ENCODE measurements at places on chromosomes 4 and X. TPM values are rescaled to one million over a fixed set of nuclear protein-coding genes. Genes with fewer than 3 reads are reported as not detected.
A peak's percentile ranks its signal among the peaks of the same experiment; 100 is the strongest.

BEX2 gene
- total RNA-seq = 16.8 TPM

SRPX gene
- total RNA-seq = not detected

KCNE5 gene
- 1.1 TPM for total RNA-seq

CDS1 gene
- total RNA-seq = 0.14 TPM

MAPK10 gene
- not detected for total RNA-seq

ERAS gene
- not detected for total RNA-seq

- peak; percentile 55 for DNase-seq
- H3K4me1 ChIP-seq = peaks cover 22% of the 10 kb centered on the region
- no peak overlapping the region for H3K27ac ChIP-seq
- no peaks in the 10 kb centered on the region for H3K36me3 ChIP-seq
- peaks cover 32% of the 10 kb centered on the region for H3K27me3 ChIP-seq
- H3K4me3 ChIP-seq = no peak overlapping the region
These were observed 2.1 kb upstream of the APBB2 start for GRCh38 chr4:41216294-41217019.

- H3K4me1 ChIP-seq = no peaks in the 10 kb centered on the region
- H3K4me3 ChIP-seq = no peak overlapping the region
- no peak overlapping the region for H3K27ac ChIP-seq
- no peaks in the 10 kb centered on the region for H3K36me3 ChIP-seq
- DNase-seq = no peak
These were observed 148.2 kb downstream of the COMMD8 start for GRCh38 chr4:47315346-47315745.

DNA sequence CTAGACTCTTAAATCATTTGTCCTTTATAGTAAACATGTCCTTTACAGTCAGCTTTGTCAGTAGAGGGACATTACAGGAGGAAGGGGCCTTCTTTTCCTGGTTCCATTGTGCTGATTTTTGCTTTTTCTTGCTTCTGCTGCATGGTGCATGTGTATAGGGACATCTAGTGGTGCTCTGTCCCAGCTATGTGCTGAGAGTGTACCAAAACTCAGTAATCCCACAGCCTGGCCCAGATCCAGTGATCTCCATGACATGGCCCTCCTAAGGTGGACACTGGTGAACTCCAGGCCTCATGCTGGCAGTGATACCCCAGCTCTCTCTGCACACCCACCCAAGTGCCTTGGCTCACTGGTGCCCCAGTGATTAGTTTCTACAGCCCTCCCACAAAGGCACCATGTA, 45.2 kb downstream of the MAGEB17 start:
- DNase-seq = peak; percentile 2
- H3K4me3 ChIP-seq = no peak overlapping the region
- no peak overlapping the region for H3K27ac ChIP-seq

DNA sequence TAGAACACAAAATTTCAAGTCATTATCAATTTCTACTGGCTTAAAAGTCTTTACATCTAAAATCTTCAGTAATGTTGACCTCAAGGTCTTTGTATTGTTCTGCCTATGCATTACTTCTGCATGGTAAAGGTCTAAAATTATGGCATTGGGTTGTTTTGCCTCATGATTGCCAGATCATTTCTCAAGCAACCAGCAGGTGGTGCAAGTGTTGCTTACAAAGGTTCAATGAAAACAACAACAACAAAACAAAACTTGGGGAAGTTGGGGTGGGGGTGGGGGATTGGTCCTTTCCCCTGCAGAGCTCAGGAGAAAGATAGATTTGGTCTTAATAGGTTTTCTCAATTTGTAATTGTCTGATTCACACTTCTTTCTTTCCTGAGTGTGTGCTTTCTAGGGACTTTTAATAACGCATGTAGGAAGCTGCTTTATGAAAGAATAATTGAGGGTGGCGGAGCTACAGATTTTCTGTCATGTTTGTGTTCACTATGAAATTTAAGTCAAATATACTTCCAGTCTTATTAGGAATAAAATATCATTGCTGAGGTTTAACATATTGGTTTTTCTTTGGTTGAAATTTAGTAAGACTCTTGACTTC, 145.1 kb downstream of the COL4A5 start:
- no peaks in the 10 kb centered on the region for H3K4me1 ChIP-seq
- no peak overlapping the region for H3K27ac ChIP-seq
- H3K27me3 ChIP-seq = no peaks in the 10 kb centered on the region
- DNase-seq = no peak
- H3K4me3 ChIP-seq = no peak overlapping the region

DNA sequence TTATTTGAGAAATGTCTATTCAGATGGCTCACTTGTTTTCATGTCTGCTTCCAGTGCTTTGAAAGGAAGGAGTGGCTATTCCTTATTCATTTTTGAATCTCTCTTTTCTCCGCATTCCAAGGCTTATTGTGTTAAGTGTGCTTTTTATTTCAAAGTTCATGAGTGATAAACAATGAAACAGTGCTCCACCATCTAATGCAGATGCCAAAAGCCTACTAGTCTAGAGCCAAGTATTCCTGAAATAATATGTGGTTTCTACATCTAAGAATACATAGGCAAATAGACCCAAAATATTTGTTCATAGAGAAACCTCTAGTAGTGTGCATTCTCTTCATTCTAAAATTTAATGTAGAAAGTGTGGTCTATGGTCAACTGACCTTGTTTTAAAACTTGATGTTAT, 187.3 kb downstream of the GABRB1 start:
- H3K27ac ChIP-seq = no peak overlapping the region
- no peak for DNase-seq
- H3K4me3 ChIP-seq = no peak overlapping the region
- H3K4me1 ChIP-seq = no peaks in the 10 kb centered on the region

DNA sequence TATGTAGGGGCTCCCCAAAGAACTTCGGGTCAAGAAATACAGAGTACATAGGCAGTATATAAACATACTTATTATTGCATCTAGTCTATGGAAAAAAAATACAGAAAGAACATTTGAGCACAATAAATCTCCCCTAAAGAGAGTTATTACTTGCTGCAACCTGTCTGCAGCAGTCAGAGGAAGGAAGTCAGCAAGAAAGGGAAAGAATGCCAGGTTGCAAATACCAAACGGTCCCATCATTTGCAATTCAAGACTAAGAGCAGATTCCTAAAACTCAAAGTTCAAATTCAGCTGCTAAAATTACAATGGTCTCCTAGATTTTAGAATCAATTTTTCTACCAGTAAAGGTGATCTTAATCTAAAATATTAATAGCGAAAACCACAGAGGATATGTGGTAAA, 236.2 kb upstream of the NUDT6 start:
- DNase-seq = no peak
- H3K36me3 ChIP-seq = no peaks in the 10 kb centered on the region
- H3K27me3 ChIP-seq = no peaks in the 10 kb centered on the region
- H3K4me3 ChIP-seq = no peak overlapping the region
- no peaks in the 10 kb centered on the region for H3K4me1 ChIP-seq
- no peak overlapping the region for H3K27ac ChIP-seq

DNA sequence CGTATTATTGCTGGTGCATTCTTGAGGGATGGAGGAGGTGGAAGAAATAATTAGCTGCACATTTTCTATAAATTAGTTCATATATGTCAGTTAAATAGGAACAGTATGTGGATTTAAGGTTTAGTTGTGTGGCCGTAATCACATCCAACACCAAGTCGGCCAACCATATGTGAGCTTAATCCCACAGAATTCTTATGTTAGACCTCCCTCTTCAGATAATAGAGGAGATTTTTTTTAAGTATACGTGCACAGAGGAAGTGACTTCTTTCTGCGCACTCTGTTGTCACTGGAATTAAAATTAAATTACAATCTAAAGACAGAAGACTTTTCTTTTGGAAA, 2.1 kb downstream of the SEPTIN11 start:
- H3K4me3 ChIP-seq = no peak overlapping the region
- H3K27ac ChIP-seq = no peak overlapping the region
- peaks cover 16% of the 10 kb centered on the region for H3K4me1 ChIP-seq
- H3K36me3 ChIP-seq = no peaks in the 10 kb centered on the region
- no peak for DNase-seq
